ENCODE measurements at places on chromosomes 12 and 14.

- DNase-seq: no peak
Observed at GRCh38 chr12:61546296-61546695, 713.9 kb upstream of the USP15 start.

- DNase-seq: no peak
Observed at GRCh38 chr12:38157274-38157932, 159.2 kb upstream of the ALG10B start.

GRCh38 chr14:96055753-96056508 lies 16.8 kb downstream of the C14orf132 start:
- no peak for DNase-seq

GRCh38 chr12:10824957-10825356 lies 1.2 kb downstream of the TAS2R10 start:
- DNase-seq: no peak

GRCh38 chr12:108575199-108575912 lies 13.0 kb downstream of the ISCU start:
- DNase-seq: no peak

GRCh38 chr14:104399432-104400155 lies 180.0 kb upstream of the C14orf180 start:
- no peak for DNase-seq
